ENCODE measurements at places on chromosomes 6 and 20.

- no peak for DNase-seq
These were observed 6.6 kb downstream of the SLC52A3 start for GRCh38 chr20:761418-762381.

DNA sequence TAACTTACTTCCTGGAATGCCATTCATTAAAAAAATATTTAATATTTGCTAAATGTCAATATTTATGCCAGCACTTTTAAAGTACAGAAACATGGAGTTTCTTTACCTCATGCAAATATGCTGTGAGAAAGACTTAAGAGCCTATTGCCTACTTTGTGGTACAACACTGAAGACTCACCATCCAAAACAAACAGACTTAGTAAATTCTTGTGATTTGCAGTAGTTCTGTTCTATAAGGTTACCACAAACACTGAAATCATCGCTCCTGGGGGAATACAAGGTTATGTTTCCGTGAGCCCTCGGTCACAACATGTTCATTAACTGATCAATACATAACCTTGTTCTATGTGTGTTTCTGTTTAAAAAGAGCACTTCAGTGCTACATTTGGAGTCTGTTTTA, 78.3 kb downstream of the ATG5 start:
- DNase-seq = no peak

DNA sequence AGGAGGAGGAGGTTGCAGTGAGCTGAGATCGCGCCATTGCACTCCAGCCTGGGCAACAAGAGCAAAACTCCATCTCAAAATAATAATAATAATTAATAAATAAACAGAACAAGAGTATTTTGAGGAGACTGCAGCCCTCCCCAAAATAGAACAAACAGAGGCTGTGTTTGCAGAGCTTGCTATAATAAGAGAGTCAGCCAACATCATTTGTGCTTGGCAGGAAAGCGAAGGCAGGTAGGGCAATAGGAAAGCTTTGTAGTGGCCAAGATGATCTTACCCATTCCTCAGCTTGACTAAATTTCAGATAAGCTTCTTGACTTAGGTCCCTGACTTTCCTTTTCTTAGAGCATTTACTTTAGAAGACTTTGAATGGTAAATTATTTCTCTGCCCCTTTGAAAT, 6.7 kb downstream of the C6orf141 start:
- DNase-seq = no peak

DNA sequence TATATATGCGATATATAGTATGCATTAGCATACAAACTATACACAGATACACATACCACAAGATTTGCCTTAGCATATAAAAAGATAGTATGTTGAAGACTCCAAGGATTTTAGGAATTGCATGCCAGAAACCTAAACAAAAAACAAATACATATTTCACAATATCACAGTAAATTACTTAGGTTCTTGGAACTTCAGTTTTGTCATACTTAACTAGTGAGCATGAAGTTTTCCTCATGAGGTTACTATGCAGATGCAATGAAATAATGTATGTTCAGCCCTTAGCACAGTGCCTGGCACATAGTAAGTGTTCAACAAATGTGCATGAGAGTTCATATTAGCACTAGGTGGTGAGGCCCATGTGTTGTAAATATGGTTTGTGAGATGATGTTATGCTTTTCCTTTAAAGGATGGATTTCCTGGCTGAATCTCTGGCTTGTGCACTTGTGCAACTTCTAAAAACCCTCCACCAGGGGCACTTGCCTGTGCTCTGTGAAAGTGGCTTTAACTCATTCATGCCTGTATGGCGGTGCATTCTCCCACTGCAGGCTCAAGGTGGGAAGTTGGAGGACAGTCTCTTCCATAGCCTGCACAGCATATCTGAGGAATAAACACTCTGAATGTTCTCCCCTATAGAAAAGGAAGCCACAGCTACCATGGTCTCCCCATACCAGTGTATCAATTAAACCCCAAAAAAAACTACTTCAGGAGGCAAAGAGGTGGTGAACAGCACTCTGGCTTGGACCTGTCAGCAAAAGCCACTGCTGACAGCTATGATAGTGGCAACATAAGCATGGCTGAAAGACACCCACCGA, 624.1 kb upstream of the CDH4 start:
- no peak for DNase-seq

- DNase-seq = no peak
These were observed 82.0 kb downstream of the PTPRK start for GRCh38 chr6:128438393-128438792.

DNA sequence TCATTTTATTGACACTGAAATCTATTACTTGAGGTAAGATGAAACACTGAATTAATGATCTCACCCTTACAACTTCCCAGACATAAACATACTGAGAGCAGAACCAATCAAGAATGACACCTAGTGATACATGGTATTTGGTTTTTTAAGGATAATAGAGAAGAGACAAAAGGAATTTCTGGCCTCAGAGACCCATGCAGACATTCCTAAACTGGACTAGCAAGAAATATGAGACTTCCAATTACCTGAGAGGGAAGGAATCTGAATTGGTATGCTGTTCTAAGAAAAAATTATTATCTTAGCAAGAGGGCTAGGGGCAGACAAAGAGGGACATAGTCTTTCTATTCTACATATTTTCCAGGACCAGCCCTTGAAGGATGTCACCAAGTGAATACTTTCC, 141.1 kb downstream of the BMP5 start:
- no peak for DNase-seq

Data from urothelium cell line (cell line).